ENCODE measurements at places on chromosomes 4 and X.

DNA sequence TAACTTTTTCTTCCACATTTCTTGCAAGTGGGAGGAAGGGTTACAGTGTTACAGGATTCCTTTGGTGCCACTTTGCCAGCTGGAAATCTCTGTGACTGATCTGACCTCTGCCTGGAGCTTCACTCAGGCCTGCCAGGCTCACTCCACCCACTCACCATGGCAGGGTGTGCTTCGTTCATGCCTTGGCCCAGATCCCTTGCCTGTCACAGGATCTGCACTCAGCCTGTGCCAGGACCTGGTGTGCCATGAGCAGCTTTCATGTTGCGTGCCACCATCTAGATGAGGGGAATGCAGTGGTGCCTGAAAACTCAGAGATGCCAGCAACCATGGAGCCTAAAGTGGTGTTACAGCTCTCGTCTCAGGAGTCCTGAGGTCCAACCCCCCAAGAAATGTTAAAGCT, 2596.4 kb downstream of the PCDH7 start:
- no peak for DNase-seq

- no peak for DNase-seq
Measured at GRCh38 chrX:153744210-153745066, 19.6 kb upstream of the PLXNB3 start.

- no peak for DNase-seq
Measured at GRCh38 chr4:58566260-58566659, 1456.1 kb upstream of the IGFBP7 start.

- no peak for DNase-seq
Measured at GRCh38 chrX:29952016-29952415, 263.3 kb upstream of the MAGEB2 start.

- no peak for DNase-seq
Measured at GRCh38 chr4:106587558-106587957, 219.0 kb upstream of the GIMD1 start.

DNA sequence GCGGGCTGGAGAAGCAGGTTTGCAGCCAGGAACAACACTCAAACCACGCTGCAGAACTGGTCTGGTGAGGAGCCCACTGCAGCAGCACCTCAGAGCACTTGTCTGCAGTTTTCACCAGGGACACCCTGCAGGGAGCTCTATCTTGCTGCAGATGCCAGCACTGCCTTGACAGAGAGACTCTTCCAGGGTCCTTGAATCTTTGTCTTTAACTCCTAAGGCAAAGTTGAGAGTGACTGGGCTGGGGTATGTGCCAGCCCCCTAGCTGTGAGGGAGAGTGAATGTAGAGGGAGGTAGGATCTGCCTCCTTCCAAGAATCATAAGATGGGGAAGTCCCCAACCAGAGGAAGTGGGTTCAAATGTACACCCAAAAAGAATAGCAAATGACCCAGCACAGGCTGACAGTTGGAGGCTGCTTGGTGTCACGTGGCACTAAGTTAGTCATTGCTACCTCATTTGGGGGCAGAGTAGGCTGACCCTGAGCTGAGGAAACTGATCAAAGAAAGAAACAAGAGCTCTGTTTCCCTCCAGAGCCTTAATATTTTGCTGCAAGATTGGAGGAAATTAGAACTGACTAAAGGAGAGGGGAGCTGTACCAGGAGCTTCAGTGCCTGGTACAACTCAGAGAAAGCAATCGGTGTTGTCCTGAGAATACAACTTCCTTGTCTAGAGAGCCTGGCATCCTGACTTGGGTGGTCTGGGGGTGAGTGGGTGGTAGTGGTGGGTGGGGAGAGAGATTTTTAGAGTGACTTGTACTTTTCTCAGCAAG, 28.2 kb upstream of the HUWE1 start:
- peak; percentile 48 for DNase-seq
